Kidney (tissue), 22 donors: ENCODE measurements at places on chromosomes 11 and 22. TPM values are rescaled to one million over a fixed set of nuclear protein-coding genes. Genes with fewer than 3 reads are reported as not detected.

The FAM83F gene
- polyA plus RNA-seq = 6.8 TPM

The PARVG gene
- polyA plus RNA-seq = 2.5 TPM

- DNase-seq = no peak
These were observed 564.9 kb downstream of the CNTN5 start for GRCh38 chr11:99585606-99586005.

DNA sequence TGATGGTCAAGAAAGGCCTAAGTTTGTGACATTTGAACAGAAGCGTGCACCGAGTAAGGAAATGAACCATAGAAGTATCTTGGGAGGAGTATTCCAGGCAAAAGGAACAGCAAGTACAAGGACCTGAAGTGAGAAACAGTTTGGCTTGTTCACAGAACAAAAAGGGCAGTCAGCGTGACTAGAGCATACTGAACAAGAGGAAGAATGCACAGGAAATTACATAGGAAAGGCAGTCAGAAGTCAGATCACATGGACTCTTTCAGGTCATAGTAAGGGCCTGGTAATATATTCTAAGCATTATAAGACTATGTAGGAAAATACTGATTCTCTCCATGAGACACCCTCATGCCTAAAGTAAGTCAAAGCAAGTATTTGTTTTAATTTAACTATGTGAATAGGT is 52.3 kb upstream of the GAB2 start:
- DNase-seq = no peak

The RASL10A gene
- 0.73 TPM for polyA plus RNA-seq

The PRG3 gene
- not detected for polyA plus RNA-seq

DNA sequence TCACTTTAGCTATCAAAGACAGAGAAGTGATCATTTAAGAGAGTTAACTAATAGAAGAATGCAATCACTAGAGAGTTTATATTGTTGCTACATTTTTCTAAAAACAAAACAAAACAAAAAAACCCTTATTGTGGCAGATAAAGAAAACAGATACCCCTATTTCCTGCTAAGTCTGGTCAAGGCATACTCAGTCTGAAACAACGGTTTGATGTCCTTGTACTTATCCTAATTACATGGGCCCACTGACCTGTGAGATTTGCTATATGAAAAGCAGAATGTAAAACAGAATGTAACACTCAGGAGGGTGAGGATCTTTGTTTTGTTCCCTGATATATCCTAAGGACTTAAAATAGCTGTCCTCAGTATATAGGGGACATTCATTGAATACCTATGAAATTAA is 24.6 kb downstream of the MAML2 start:
- DNase-seq = no peak

The LDLRAD3 gene
- polyA plus RNA-seq = 1.2 TPM

The UPK3A gene
- polyA plus RNA-seq = not detected

DNA sequence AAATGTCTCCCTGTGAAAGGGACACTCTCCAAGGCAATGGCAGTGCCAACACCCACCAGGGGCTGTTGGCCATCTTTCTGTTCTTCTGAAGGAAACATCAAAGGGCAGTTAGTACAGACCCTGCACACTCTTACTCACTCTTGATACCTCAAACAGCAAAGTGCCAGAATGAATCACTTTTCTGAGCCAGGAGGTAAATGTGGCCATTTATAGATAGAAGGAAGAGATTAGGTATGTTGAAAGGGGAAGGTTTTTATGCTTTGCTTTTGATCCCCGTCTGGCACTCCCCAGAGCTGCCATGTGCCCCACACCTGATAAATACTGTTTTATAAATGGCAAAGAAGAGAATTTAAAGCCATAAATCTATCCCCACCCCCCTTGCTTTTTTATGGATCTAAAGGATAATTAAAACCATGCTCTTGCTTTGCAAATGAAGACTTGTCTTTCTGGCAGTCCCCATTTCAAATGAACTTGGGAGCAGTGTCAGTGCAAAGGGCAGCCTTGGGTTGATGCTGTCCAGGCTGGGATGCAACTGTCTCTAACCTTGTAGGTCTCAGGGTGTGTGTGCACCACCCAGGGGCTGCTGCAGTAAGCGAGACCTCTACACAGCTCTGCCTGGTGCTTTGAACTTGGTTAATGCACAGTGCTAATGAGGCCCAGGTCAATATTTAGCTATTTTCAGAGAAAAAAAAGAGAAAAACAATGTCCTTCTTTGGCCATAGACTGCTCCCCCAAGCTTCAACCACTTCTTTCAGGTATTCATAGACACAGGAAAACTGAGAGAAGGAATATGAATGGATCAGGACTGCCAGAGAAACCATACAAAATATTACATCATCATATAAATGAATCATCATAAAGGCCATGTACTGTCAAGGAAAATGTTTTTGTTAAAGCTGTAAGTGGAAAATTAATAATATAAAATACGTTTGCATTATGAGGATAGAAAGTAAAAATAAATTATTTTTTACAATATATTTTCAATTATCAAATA is 207.5 kb downstream of the ETS1 start:
- no peak for DNase-seq
